ENCODE measurements at places on chromosomes 6 and 20.

- no peak for DNase-seq
Measured at GRCh38 chr6:118706702-118707101, 55.3 kb upstream of the CEP85L start.

GRCh38 chr6:125271486-125272159 is 30.1 kb downstream of the HDDC2 start:
- DNase-seq, result no peak

- no peak for DNase-seq
Measured at GRCh38 chr6:79420054-79420453, 117.2 kb downstream of the LCA5 start.

DNA sequence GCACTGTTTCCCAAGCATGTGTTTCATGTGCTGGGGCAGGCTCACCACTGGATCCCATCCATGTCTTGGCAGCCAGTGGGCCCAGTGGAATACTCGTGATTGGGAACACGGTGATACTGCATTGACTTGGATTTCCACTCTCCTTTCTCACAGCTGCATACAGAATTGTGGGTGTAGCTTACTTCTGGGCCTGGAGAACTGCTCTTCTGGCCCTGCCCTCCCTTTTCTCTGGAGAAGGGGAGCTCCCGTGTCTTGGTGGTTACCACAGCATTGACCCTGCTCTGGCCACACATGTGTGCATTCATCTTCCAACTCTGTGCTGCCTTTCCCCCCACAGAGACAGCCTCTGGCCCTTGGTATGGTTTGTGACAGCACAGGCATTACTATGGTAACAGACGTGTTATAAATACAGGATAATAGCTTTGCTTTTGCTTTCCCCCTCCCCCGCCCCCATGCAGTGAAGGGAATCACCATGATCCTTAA is 21.6 kb downstream of the SOBP start:
- no peak for DNase-seq

DNA sequence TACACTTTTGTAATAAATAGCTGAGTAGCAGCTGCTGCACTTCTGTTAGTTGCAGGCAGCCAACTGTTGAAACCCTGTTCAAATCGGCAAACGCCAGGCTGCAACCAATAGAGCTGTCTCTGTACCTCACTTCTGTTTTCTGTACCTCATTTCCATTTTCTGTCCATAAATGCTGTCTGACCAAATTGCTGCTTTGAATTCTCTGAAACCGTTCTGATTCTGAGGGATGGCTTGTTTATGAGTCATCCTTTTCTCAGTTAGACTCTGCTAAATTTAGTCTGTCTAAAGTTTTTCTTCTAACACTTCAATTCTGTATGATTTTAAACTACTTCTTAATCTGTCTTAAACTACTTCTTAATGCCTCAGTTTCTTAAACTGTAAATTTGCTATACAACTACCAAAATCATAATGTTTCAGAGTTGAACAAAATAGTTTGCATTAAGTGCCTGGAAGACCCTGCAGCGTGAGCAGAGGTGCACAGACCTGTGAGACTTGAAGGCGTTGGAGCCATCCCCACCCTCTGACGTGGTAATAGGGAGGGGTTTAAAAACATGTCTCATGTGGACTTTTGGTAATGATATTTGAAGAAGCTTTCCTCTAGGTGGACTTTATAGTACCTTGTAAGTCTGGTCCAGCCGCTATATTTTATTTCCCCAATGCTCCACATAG is 9.6 kb downstream of the BTNL2 start:
- no peak for DNase-seq

DNA sequence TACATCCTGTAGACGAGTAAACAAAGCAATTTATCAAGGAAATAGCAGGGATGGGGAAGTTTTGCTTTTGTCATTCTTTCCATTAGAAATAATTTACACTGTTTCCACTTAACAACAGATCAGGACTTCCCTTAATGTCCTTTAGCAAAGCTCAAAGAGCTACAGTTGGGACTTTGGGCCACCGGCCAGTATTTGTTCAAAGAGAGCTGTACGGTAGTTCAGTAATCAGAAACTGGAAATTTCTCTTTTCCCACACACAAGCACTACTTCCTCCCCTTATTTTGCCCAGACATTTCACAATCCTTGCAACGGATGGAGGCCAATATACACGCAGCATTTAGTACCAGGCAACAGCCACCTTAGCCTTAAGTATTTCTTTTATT is 12.1 kb upstream of the HINT3 start:
- no peak for DNase-seq

- no peak for DNase-seq
Measured at GRCh38 chr6:5946181-5946580, 60.5 kb downstream of the NRN1 start.

- DNase-seq, result no peak
Measured at GRCh38 chr6:104540743-104541142, 319.0 kb downstream of the HACE1 start.

DNA sequence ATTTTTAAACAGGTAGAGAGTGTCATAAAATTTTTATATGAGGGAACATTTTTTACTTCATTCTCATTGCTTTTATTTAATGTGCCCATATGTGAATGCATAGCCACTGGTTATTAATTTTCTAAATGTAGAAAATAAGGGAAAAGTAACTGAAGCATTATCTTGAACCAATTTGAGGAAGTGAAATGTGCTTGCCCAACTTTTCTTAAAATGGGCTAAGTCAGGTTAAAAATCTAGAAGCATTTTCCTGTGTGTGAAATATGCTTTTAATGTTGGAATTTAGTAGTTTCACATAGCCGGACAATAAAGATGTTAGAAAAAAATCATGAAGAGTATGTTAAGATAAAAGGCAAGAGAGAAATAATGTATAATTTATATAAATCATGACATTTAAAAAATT is 3.8 kb downstream of the SEC23B start:
- no peak for DNase-seq

GRCh38 chr6:39335780-39336545 is 13.5 kb upstream of the KCNK16 start:
- DNase-seq, result no peak

DNA sequence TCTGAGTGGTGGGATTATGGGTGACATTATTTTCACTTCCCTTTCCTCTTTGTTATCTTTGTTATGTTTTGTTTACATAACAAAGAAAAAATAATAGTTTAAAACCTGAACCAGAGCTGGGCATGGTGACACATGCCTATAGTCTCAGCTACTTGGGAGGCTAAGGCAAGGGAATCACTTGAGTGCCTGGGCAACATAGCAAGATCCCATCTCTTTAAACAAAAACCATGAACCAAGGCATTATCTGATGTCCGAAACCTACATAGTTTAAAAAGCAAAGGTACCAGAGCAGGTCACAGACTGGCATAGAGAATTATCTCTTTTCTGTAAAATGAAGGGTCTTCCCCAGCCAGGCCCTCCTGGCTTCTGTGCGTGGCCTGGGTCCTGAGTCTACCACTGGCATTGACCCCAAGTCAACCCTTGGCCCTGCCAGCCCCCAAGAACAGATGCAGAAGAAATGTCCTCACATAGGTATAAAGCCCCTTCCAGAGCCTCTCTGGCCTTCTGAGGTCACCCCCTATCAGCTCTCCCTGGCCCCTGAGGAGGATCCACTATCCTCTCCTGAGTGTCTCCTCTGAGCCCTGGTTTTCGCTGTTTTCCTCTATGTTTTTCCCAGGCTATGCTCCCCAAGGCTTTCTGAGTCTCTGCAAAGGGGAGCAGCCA is 81.3 kb downstream of the TRERF1 start:
- DNase-seq, result no peak

DNA sequence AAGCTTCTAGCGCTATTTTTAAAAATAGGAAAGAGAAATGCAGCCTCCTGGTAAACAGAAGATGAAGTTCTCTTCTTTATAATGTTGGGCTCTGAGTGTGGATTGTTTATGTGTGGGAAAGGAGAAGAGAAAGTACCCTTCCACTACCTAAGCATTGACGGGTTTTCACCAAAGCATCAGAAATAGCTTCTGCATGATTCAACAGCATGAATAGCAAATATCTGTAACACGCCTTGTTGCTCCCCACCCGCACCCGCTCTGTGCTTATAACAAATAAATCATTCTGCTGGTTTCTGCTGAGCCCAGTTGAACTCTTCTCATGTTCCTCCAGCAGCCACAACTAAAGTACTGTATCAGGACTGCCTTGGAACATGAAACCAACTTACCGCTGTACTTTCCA is 20.7 kb downstream of the TXLNB start:
- no peak for DNase-seq

Measured in activated T-cell treated with anti-CD3 and anti-CD28 coated beads, Interleukin-2, amount 50 U/mL, for 48 hours (primary cell).